Aorta (tissue), 5 donors: ENCODE measurements at places on chromosomes 11 and 22.

DNA sequence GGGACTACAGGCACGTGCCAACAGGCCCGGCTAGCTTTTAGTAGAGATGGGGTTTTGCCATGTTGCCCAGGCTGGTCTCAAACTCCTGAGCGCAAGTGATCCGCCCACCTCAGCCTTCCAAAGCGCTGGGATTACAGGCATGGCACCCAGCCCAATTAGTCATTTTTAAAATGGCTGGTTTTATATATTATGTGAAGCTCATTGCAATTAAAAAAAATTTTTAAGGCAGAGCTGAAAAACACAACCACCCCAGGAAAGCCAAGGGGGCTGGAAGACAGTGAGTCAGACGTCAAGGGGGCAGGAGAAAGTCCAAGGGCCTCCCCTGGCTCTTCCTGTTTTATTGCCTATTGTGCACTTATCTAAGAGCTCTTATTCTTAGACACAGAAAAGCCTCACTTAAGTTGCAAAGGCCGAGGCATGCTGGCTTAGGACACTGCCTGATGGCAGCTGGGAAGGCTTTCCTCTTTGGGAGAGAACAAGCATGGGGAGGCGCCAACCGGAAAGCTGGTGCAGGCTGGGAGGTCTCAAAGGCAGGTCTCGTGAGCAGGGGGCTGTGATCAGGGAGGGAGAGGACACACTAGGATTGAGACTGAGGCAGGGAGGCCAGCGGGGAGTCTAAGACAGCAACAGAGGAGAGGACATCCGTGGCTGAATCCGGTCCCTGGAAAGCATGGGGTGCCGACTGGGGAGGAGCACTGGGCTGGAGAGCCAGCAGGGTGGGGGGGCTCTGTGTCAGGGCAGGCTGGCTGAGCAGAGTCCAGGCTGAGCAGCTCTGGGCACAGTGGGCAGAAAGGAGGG is 11.1 kb upstream of the OSM start:
- DNase-seq: peak; percentile 69

GRCh38 chr11:132310390-132311375 is 940.3 kb downstream of the NTM start:
- no peak for DNase-seq

DNA sequence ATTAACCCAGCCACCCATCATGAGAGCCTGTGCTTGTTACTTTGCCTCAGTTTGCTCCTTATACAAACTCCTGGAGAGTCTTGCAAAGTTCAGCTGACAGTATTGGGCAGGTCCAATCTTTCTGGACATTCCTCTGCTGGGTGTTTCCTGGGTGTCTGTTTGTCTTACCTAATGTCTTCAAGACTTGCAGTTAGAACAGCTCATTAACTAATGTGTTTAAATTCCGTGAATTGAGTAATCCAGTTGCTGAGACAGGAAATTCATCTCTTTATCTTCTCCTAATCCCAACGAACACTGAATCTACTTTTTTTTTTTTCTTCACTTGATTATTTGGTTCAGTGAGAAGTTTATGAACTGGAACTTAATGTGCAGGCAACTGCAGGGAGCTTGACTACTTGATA is 20.6 kb downstream of the BCO2 start:
- DNase-seq: no peak

DNA sequence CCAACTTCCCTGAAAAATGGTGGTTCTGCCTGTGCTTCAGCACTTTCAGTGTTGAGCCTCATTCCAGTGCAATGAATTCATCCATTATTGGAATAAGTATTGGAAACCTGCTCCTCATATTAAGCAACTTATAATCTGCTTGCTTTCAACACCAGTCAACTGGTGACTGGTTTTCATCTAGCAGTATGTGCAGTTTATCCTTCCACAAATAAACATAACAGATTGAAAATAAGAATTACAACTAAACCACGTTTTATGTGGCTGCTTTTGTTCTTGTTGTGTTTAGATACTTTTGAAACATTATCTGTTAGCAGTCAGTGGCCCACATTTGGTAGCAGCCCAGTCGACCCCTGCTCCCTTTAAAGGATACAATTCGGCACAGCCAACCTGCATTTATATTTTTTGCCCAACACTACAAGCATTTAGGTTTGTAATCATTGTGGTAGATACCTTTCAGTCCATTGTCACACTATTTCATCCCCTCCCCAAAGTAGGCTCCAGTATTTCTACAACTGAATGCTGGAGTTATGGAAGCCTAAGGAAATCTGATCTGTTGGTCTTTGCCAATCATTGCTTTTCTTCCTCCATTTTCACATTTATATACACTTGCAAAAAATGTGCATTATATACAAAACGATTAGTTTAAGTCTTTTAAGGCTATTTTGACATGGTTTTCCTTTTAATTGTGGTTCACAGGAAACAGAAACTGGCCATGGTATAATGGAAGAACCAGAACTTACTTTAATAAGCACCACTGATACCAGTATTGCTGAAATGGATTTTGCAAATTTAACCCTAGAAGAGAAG is 13.1 kb downstream of the TAF1D start:
- no peak for DNase-seq

GRCh38 chr11:45984192-45984591 is 61.7 kb downstream of the LARGE2 start:
- no peak for DNase-seq

- no peak for DNase-seq
These were observed 83.9 kb downstream of the OTOG start for GRCh38 chr11:17630936-17631335.

GRCh38 chr22:30457981-30458380 is 13.8 kb downstream of the SEC14L3 start:
- no peak for DNase-seq

- DNase-seq: no peak
These were observed 6.7 kb downstream of the APLNR start for GRCh38 chr11:57230316-57230715.

GRCh38 chr11:1009991-1010390 is 26.5 kb downstream of the MUC6 start:
- no peak for DNase-seq

GRCh38 chr11:60834742-60835533 is 7.0 kb upstream of the CCDC86 start:
- no peak for DNase-seq

GRCh38 chr22:47851586-47851985 is 1089.1 kb downstream of the TBC1D22A start:
- no peak for DNase-seq

GRCh38 chr11:43987384-43988039 is 45.1 kb downstream of the C11orf96 start:
- peak; percentile 96 for DNase-seq

- DNase-seq: no peak
These were observed 731.2 kb downstream of the BRD1 start for GRCh38 chr22:49096476-49096875.

GRCh38 chr11:31711137-31711536 is 100.0 kb downstream of the PAX6 start:
- DNase-seq: no peak

- no peak for DNase-seq
These were observed 4.3 kb downstream of the TNFRSF13C start for GRCh38 chr22:41922328-41922727.

- DNase-seq: no peak
These were observed 11.3 kb upstream of the P2RY2 start for GRCh38 chr11:73206801-73207200.

DNA sequence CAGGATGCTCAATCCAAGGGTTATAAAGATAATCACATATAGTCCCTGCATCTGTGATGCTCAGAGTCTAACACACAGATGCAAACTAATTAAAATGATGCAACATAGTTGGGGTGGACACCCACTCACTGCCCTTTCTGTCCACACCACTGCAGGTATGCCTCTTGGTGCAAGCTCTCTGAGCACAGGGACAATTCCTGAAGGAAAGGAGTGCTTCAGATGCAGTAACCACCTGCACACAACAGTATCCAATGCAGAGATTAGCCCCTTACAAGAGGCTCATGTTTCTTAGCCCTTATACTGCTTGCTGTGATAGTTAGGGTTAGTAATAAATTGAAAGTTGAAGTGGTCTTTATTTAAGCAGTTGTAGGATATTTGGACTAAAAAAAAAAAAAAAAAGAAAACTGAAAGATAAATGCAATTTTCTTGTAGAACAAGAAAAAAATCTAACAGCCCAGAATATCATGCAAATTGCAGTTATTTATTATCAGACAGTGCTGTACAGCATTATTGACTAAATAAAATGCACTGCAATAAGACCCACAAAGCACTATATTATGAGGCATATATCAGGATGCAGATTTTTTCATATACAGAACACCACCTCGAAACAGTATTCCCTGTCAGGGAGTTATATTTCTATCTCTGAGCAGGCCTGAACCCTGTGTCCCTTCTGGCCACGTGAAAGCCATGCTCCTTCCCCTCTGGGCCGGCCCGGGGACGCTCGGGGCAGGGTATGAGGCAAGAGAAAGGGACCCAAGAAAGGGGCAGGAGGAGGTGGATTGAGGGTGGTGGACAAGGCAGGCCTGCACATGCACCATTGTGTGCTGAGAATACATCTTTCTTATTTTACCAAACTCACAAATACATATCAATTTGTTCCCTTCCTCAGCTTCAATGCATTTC is 260.2 kb downstream of the OPCML start:
- no peak for DNase-seq

DNA sequence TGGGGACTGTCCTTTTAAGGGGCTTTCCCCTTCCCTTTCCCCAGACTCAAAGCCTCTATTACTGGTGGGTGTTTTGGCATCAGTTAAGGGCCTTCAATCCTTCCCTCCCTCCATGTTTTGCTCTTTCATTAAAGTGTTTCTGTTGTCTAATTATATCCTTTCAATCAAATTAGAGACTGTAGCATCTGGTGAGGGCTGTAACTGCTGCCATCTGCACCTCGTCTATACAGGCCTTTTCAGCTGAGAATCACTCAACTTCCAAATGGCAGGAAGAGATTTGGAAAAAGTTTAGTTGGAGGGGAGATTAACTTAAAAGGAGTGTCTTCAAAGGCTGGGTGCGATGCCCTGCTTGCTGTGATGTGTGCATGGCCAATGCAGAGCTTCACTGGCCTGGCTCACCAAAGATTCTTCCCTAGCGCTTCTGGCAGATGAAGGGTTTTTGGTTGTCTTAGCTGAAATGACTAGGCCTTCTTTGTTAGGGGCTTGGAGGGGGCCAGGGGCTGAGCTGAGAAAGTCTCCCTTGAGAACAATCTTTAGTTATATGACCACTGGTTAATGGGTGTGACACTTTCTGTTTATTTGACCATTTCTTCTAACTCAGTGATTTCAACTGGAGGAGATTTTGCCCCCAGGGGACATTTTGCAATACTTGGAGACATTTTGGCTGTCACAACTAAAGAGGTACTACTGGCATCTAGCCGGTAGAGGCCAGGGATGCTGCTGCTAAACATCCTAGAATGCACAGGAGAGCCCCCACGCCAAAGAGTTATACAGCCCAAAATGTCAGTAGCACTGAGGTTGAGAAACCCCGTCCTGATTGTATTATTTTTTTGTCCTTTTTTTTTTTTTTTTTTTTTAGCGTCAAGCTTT is 7.5 kb downstream of the KREMEN1 start:
- no peak for DNase-seq

DNA sequence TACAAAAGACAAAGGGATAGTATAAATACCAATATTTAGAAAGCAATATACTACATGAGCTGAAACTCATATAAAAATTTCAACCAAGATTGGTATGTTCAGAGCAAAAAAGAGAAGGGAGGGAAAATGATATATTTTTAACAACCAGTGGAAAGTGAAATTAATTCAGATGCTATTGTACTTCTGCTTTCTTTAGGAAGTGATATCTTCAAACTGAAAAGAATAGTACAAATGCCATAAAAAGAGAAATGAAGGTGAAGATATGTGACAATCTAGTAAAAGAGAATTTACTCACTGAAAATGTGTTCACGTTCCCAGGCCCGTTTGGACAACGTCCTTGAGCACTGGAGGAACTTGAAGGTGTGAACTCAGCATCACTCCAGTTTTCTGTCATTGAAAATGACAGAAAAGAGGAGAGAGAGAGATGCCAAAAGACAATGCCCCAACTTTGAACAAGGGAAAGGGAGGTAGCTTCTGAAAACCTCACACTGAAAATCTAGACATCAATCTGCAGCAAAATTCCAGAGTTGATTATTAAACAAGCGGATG is 47.5 kb downstream of the SC5D start:
- DNase-seq: no peak

GRCh38 chr11:111460856-111461255 is 51.3 kb downstream of the BTG4 start:
- DNase-seq: no peak

DNA sequence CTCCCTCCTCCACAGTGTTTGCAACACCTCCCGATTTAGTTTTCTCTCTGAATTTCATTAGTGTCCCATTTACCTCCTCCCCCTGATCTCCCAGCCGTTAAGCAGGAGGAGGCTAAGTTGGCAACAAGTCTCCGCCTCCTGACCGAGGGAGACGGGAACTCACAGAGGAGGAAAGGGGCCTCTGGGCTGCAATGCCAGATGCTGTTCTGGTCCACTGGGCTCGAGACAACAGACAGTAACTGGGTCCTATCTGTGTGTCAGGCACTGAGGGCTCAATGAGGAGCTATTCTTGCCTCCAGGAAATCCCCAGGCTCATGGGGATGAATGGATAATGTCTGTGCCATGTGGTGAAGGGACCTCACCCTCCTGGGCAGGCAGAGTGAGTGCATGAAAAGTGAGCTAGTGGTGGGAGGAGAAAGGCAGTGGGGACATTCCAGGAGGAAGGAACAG is 228.1 kb downstream of the TENM4 start:
- DNase-seq: no peak

DNA sequence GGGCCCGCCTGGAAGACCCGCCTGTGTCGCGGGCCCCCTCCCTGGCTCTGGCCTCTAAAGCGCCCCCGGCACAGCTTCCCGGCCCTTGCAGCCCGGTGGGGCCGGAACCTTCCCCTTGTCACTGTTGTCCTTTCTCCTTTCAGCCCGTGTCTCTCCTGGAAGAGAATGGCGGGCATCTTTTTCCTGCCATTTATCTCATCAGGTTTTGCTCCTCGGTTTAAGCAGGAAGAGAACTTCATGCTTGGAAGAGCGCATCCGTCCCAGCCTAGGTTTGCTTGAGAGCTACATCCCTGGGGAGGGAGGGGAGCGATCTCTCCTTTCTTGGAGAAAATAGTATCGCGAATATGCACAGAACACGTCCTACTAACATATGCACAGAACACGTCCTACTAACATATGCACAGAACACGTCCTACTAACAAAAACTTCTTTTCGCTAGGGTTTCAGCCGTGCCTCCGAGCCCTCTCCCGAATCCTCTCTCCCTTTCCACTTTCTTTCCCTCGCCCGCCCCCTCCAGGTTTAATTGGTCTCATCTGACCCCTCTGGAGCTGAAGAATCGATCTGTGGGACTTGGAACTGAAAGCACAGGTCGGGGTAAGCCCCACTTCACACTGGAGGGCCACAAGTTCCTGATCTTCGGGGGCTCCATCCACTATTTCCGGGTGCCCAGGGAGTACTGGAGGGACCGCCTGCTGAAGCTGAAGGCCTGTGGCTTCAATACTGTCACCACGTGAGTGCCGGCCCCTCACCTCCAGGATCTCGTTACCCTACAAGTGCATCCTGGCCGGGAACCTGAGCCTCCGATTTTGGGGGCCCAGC is 1.2 kb downstream of the GLB1L3 start:
- no peak for DNase-seq

DNA sequence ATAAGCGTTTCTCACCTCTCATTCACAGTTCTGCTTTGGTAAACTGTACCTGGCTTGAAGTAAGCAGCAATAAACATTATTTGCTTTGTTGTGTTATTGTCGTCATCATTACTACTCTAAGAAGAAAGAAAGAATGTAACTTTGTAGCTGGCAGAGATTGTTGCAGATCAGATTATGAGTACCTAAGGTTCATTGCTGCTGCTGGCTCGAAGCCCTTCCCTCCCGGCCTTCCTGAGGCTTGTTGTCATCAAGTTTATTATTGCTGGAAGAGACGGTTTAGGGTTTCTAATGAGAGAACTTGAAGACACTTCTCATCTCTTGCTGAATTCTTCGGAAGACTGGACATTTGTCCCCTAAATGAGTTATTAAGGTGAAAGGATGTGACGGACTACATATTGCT is 101.3 kb downstream of the GRAMD1B start:
- DNase-seq: no peak
